NCI-H1417 (cell line): ENCODE measurements at places on chromosomes 2 and 18.

DNA sequence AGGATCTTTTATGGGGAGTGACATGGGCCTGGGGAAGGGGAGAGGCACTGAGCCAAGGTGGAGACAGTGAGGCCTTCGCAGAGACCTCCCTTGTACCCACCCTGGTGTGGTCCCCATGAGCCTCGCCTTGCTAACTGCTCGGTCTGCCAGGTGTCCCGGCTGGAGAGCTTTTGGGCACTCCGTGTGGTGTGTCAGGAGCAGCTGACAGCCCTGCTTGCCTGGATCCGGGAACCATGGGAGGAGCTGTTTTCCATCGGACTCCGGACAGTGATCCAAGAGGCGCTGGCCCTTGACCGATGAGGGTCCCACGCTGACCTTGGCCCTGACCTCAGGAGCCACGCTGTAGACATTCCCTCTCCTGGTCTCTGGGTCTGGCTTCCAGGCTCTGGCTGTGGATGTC lies 11.5 kb upstream of the SLC4A3 start:
- DNase-seq: no peak

DNA sequence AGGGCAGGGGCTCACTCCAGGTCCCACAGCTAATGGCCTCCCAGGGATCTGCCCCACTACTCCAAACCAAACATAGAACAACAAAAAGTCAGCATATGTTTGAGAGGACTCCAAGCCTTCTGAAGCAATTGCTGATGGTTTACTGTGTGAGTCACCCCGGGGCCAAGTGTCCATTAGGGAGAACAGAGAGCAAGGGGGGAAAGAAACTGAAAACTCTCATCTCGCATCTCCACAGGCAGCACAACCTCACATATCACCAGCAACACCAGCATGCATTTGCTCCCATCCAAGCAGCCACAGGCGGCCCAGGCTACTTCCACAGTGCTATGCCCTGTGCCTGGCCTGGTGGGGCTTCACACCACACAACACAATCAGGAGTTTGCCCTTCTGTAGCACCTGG lies 39.1 kb downstream of the CYRIA start:
- DNase-seq: no peak

DNA sequence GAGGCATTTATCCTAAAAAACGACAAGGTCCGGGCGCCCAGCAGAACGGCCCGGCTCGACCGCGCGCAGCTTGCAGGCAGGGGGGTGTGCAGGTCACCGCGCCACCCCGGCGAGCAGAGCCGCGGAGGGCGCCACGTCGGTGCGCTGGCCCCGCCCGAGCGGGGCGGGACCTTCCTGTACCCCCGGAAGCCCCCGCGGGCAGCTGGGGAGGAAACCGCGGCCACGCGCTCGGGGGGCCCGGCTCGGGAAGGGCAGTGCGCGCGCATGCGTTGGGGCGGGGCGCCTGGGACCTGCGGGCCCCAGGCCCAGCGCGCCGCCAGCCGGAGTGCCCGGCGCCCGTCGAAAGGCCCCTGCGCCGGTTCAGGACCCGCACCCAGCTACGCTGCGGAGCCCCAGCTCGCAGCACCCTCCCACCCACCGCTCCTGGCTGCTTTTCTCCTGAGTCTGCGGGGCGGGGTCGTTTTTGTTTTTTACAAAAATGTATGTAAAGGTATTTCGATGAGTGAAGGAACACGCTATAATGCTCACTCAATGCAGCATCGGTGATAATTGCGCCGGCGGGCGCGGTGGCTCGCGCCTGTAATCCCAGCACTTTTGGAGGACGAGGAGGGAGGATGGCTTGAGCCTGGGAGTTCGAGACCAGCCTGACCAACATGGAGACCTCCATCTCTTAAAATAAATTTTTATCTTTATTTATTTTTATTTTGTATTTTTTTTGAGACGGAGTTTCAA lies 47.7 kb upstream of the POMC start:
- no peak for DNase-seq

DNA sequence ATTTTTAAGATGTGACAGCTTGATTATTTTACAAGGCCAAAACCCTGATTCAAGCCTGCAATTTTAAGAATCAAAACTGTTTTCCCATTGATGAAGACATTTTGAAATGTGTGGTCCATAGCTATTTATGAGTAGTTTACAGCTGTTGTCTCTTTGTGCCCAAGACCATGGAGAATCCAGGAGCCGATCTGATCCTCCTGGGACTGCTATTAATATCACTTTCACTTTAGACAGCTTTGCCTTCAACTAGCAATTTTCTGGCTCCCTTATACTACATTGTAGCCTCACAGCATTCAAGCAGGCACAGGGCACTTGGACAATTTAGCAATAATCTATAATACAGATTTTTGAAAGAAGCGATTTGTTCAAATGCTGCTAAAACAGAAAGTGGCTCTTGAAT lies 172.9 kb downstream of the SLC8A1 start:
- DNase-seq: no peak

GRCh38 chr2:48852938-48853337 lies 97.4 kb upstream of the LHCGR start:
- no peak for DNase-seq

DNA sequence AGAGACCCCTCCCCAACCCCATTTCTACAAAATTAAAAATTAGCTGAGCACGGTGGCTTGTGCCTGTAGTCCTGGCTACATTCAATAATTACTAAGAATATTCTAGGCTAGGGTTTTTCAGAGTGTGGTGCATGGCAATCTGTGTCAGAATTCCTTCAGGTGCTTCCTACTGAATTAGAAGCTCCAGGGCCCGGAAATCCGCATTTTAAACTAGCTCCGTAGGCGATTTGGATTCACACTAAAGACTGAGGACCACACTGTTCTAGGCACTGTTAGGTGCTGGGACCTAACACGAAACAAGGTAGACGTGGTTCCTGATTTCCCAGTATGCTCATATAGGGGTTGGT lies 628 bp upstream of the ZFAND2B start:
- DNase-seq: no peak

DNA sequence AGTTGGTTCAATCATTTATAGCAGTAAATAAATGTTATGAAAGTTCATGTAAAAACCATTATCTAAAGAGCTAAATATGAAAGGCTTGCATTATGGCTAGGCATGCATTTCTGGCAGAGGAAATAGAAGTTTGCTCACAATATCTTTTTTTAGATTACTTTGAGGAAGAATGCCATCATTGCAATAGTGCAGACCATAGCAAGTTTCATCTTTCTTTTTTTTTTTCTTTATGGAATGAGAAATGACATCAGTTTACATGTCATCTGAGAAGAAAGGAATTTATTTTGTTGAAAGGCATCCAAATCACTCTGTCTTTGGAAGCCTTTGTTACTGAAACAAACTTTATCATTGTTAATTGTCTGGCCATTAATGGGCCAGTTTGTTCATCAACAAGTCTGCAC lies 74.5 kb upstream of the NCKAP5 start:
- DNase-seq: no peak

- DNase-seq: no peak
These were observed 72.6 kb downstream of the LRRFIP1 start for GRCh38 chr2:237699870-237700511.

DNA sequence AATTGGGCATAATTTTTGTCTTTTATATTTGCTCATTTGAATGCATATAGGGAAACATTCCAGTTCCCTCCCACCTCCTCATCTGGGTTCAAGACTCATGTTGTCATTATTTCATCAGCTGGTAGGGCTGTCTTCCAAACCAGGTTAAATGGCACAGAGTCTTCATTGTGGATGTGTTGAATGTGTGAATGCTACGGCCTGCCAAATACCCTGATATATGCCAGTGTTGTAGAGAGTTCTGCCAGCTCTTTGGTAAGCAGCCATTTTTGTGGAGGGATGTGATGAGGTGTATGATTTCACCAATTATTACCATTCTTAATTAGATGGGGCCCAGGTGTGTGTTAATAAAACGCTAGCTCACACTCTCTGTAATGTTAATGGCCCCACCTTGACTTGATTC lies 121.7 kb downstream of the LYPD6B start:
- DNase-seq: no peak

GRCh38 chr18:25962919-25963318 lies 127.5 kb downstream of the SS18 start:
- no peak for DNase-seq

DNA sequence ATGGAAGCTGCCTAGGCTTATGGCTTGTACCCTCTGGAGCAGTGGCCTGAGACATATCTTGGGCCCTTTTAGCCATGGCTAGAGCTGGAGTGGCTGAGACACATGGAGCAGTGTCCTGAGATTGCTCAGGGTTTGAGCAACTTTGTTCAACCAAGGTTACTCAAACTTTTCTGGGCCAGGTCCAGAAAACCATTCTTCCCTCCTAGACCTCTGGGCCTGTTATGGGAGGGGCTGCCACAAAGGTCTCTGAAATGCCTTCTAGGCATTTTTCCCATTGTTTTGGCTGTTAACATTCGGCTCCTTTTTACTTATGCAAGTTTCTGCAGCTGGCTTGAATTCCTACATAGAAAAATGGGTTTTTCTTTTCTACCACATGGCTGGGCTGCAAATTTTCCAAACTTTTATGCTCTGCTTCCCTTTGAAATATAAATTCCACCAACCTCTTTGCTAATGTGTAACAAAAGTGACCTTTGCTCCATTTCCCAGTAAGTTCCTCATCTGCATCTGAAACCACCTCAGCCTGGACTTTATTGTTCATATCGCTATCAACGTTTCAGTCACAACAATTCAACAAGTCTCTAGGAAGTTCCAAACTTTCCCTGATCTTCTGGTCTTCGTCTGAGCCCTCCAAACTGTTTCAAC lies 84.9 kb upstream of the MAP4K3 start:
- no peak for DNase-seq
